RWPE1 (cell line): ENCODE measurements at places on chromosomes 16 and 17.

GRCh38 chr17:64774888-64775540 lies 112.9 kb upstream of the SMURF2 start:
- DNase-seq = no peak

DNA sequence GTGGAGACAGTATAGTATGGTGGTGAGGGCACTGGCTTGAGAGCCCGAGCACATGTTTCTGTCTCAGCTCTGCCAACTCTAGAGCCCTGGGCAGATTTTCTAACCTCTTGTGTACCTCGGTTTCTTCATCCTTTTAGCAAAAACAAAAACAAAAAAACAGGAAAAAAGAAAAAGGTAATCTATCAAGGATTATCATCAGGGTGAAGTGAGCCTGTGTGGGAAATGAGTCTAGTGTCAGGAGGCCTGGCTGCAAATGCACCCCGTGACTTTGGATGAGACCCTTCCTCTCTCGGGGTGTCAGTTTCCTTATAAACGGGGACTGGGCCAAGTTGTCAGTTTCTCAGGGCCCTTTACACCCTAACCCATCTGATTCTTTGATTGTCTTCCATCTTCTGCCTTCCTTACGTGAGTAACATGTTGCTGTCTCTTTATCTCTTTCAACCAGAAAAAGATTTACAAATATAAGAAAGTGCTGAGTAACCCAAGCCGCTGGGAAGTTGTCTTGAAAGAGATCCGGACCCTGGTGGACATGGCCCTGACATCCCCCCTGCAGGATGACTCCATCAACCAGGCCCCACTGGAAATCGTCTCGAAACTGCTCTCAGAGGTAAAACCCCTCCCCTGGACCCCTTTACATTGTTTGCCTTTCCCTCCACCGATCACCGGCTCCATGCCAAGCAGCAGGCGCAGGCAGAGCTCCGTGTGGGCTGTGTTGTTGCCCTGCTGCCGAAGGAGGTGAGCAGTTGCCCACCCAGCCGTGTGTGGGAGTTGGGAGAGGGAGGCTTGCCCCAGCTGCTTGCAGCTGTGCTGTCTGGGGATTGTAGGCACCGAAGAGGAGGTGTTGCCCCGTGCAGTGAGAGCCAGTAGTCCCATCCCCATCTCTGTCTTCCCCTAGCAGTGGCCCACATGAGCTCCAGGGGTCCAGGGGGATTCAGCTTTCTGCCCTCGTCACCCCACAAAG lies 127.1 kb upstream of the PLCG2 start:
- no peak for DNase-seq

GRCh38 chr16:53668869-53669268 lies 34.8 kb downstream of the RPGRIP1L start:
- DNase-seq = no peak

GRCh38 chr16:88769617-88770460 lies 15.2 kb downstream of the PIEZO1 start:
- DNase-seq = no peak

DNA sequence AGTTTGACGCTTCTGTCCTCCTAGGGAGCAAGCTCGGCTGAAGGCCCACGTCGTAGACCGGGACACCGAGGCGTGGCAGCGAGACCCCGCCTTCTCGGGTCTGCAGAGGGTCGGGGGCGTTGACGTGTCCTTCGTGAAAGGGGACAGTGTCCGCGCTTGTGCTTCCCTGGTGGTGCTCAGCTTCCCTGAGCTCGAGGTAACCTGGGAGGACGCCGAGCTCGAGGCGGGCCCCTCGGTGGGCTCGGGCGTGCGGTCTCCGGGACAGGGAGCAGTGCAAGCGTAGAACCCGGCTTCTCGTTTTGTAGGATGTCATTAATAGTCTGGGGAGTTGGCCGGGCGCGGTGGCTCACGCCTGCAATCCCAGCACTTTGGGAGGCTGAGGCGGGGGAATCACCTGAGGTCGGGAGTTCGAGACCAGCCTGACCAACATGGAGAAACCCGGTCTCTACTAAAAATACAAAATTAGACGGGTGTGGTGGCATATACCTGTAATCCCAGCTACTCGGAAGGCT lies 715 bp downstream of the ENDOV start:
- DNase-seq = no peak
